A549 treated with Mapracorat at 1 μM for 4 hours (cell line): ENCODE measurements at places on chromosomes 3 and 15. TPM values are rescaled to one million over a fixed set of nuclear protein-coding genes. Genes with fewer than 3 reads are reported as not detected.

The OSTN gene
- not detected in 5 replicates for total RNA-seq

The CAPN3 gene
- total RNA-seq: 0.21 to 0.40 TPM (median 0.27 TPM) in 5 replicates

The SLC6A11 gene
- 0.03 to 0.14 TPM (median 0.08 TPM) in 5 replicates for total RNA-seq

The DNAH12 gene
- 0.02 to 0.09 TPM (median 0.03 TPM) in 4 of 5 replicates, not detected in the other for total RNA-seq

The GXYLT2 gene
- total RNA-seq: 1.1 to 1.4 TPM (median 1.4 TPM) in 5 replicates

The MRAS gene
- total RNA-seq: 7.7 to 10.5 TPM (median 10.3 TPM) in 5 replicates

The FBXO40 gene
- not detected in 5 replicates for total RNA-seq
